Kidney (tissue), 22 donors: ENCODE measurements at places on chromosomes 6 and 20. TPM values are rescaled to one million over a fixed set of nuclear protein-coding genes. Genes with fewer than 3 reads are reported as not detected.

Gene ATP5F1E
- 67.7 TPM for total RNA-seq

Gene CALHM6
- total RNA-seq, result 8.2 TPM

DNA sequence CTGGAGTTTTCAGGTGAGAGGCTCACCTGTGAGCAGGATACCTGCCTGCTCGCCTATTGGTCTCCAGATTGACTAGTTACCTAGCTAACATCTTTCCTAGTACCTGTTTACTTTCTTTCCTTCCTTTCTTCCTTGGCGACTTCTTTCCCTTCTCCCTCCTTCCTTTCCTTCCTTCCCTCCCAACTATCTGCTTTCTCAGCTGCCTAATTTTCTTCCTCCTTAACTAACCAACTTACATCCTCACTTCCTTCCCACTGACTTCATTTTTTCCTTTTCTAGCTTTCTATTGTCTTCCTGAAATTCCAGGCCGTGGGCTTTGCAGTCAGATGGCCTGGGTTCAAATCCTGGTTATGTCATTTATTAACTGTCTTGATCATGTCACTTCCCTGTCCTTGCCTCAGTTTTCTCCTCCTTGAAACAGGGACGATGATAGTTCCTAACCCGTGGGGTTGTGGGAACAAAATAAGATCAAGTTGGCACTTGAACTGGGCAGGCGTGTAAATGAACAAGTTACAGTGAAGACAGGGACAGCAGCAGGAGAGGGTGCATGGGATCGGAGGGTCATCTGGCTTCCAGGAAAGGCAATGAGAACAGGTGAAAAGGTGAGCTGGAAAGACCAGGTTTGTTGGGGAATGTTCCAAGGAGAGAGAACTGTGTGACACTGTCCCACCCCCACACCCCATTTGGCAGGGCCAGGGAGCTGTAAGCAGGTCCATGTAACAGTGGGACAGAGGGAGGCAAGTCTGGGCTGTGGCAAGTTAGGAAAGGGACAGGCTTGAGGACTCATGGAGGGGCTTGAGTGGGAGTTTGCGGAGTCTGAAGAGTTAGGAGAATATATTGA, 540 bp downstream of the SGK2 start:
- H3K4me1 ChIP-seq, result peaks cover 12% of the 10 kb centered on the region
- DNase-seq, result no peak
- peak overlapping the region; percentile 84 for H3K27ac ChIP-seq

DNA sequence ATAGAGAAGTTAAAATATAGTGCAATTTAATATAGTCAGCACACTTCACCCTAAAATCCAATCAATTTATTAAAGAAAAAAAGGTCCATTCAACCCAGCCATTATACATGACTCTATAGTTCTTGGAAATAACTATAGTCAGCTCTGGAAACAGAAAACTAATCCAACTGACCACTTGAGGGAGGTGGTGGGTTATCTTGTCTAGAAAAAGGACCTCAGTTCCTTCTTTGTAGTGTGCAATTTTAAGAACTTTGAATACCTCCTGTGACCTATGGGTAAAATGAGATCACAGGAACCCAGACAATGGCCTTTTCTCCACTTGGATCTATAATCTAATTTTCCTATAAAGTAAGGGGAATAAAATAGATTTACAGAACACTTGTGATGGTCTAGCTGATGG, 163.6 kb upstream of the CENPW start:
- no peak for DNase-seq
- no peaks in the 10 kb centered on the region for H3K36me3 ChIP-seq
- no peak overlapping the region for H3K4me3 ChIP-seq
- H3K4me1 ChIP-seq, result no peaks in the 10 kb centered on the region
- H3K27me3 ChIP-seq, result no peaks in the 10 kb centered on the region

DNA sequence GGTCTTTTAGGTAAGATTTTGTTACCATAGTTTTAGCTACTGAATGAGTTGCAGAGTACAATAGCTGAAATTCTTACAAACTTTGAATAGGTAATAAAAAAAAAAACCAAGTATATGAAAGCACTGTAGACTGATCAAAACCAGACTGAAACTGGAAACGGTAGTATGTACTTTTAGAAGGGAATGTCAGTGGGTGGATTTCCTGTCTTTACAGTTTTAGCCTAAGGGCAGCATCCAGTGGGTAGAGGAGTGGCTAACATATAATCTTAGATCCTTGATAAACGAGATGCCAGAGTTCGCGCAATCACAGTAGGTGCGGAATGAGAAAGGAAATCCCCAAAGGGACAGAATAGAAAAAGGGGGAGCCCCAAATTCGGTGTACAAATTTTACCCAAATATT, 385.9 kb upstream of the RUNX2 start:
- no peaks in the 10 kb centered on the region for H3K4me1 ChIP-seq
- no peak overlapping the region for H3K4me3 ChIP-seq
- no peaks in the 10 kb centered on the region for H3K27me3 ChIP-seq

DNA sequence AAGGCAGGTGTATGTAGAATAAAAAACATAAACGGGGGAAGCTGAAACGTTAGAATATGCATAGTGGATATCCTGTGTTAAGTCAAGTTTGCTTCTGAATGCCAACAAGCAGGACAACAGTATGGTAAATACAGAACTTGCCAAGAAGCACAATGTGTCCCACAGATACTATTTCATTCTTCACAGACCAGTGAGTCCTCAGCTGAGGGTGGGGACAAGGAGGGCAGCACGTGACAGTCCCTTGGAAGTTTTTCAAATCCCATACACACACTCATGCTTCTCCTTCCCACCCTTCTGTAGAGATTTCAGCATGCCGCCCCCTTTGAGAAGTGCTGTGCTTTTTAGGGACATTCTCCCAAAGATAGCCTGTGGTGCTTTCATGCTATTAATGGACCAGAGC, 268.5 kb upstream of the ECI2 start:
- peak; percentile 37 for DNase-seq
- no peak overlapping the region for H3K4me3 ChIP-seq
- no peaks in the 10 kb centered on the region for H3K27me3 ChIP-seq
- peaks cover 5% of the 10 kb centered on the region for H3K4me1 ChIP-seq
- no peak overlapping the region for H3K27ac ChIP-seq

GRCh38 chr20:37680420-37680819, 13.4 kb upstream of the CTNNBL1 start:
- DNase-seq, result no peak
- no peaks in the 10 kb centered on the region for H3K36me3 ChIP-seq
- no peaks in the 10 kb centered on the region for H3K4me1 ChIP-seq
- no peak overlapping the region for H3K27ac ChIP-seq
- H3K4me3 ChIP-seq, result no peak overlapping the region

DNA sequence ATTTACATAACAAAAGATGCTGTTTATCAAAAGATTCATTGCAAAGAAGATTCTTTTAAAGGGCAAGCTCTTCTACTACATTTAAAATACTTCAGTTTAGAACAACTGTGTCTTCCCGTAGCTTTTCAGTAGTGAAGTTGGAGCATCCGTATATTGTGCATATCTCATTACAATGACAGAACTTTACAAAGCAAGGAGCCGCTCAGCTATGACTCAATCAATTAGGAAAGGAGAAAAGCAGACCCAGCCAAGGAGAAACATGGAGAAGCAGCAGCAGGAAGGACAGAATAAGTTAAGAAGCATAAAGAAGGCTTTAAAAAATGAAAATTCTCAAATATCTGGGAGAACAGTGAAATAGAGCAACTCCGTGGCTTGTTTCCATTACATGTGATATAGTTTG, 132.6 kb upstream of the SMLR1 start:
- no peak for DNase-seq
- no peak overlapping the region for H3K27ac ChIP-seq
- H3K4me3 ChIP-seq, result no peak overlapping the region
- H3K27me3 ChIP-seq, result no peaks in the 10 kb centered on the region
- no peaks in the 10 kb centered on the region for H3K4me1 ChIP-seq

- no peaks in the 10 kb centered on the region for H3K27me3 ChIP-seq
- DNase-seq, result no peak
- H3K4me3 ChIP-seq, result no peak overlapping the region
- no peaks in the 10 kb centered on the region for H3K36me3 ChIP-seq
Observed at GRCh38 chr6:140744659-140745320, 1370.3 kb upstream of the CITED2 start.

DNA sequence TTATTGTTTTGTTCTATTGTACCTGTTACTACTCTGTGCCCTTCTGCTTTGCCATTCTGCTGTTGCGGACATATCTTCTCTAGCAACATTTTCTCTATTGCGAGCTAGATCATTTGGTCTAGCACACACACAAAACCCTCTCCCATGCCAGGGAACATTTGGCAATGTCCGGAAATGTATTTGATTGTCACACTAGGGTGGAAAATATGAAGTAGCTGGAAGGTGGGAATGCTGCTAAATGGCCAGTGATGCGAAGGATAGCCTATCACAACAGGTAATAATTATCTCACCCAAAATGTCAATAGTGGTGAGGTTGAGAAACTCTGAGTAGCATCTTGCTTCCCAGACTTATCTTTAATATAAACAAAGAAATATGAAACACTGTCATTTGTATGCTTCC, 331.9 kb downstream of the HTR1B start:
- H3K27ac ChIP-seq, result no peak overlapping the region
- H3K4me1 ChIP-seq, result no peaks in the 10 kb centered on the region

- H3K27me3 ChIP-seq, result no peaks in the 10 kb centered on the region
- H3K4me3 ChIP-seq, result no peak overlapping the region
- peak overlapping the region; percentile 33 for H3K27ac ChIP-seq
- H3K4me1 ChIP-seq, result peaks cover 18% of the 10 kb centered on the region
- no peak for DNase-seq
- H3K36me3 ChIP-seq, result no peaks in the 10 kb centered on the region
Observed at GRCh38 chr6:43097098-43097489, 21.0 kb downstream of the PTK7 start.

Gene SEL1L2
- not detected for total RNA-seq

DNA sequence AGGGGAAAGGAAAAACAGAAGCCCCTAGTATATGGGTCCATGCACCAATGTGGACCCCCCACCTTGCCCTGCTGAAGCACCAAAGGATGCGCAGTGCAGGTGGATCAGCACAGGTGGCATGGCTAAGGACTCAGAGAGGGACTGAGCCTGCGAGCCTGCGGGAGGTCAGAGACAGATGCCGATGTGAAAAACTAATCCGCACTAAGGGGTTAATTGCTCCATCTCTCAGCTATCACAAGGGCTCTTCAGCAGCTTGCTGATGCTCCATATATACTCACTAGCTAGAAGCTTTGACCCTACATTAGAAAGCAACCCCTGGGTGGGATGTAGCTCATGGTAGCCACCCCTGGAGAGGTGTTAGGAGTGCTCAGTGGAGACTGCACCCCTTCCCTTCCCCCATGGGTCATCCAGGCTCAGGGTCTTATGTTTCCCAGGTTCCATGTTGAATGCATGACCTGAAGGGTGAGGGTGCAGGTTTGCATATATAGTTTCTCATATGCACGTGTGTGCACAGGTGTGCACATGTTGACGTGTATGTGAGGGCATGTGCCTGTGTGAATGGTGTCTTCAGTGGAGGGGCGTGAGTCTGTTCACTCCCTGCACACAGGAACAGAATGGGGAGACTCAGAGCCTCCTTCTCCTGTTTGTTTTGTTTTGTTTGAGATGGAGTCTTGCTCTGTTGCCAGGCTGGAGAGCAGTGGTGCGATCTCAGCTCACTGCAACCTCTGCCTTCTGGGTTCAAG, 13.4 kb upstream of the IP6K3 start:
- no peak for DNase-seq
- H3K27ac ChIP-seq, result no peak overlapping the region
- no peaks in the 10 kb centered on the region for H3K36me3 ChIP-seq

DNA sequence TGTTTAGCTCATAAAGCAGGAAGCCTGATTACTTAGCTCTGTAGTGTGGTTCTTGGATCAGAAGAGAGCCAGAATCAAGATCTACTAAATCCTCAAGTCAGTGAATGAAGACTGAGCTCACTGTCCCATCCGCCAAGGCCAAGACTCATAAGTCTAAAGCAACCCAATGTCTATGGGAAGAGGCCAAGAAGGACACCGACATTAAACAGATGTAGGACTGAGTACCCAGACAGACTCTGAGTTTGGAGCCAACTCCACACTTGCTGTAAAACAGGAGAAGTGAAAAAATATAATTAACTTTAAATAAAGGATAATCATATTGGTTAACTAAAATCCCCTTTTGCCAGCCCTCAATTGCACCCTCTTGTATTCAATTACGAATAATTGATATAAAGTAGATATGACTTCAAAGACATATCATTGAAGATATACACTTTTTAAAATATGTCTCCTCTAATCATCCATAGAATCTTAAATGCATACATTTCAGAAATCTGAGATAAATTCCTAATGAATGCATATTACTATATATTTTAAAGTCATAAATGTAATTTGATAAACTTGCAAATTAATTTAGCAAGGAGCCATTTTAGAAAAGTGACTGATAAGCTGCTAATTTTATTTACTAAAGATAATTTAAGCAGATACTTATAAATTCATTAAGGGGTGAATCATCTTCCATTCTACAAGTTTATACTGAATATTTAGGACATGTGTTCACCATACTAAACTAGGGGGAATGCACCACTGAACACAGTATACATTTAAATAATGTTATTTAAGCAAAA, 617.0 kb upstream of the ARID1B start:
- H3K27ac ChIP-seq, result no peak overlapping the region
- no peaks in the 10 kb centered on the region for H3K27me3 ChIP-seq
- H3K4me3 ChIP-seq, result no peak overlapping the region
- no peaks in the 10 kb centered on the region for H3K36me3 ChIP-seq
- no peaks in the 10 kb centered on the region for H3K4me1 ChIP-seq
- no peak for DNase-seq

DNA sequence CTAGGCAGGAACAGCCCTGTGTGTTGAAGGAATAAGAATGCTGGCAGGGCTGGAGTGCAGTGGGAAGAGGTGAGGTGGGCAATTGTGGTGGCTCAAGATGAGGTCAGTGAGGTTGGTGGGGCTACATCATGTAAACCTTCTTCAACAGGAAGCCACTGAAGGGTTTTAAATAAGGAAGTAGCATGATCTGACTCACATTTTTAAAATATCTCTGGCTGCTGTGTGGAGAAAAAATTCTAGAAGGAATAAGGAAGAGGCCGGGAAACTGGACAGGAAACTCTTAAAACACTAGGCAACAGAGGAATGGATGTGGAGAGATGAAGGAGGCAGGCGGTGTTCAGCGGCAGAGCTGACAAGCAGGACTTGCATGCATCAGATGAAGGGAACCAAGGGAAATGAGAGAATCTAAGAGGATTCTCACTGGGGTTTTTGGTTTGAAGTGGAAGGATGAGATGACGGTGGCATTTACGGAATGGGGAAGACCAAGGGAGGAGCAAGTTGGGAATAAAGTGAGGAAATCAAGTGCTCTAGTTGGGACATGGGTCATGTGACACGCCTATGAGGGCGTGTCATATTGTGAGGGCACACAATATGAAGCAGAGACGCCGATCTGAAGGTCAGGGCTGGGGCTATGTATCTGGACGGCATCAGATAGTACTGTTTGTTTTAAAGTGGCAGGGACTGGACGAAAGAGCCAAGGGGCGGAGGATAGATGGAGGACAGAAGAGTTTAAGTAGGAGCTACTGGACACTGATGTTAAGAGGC, 18.2 kb downstream of the TMEM242 start:
- H3K36me3 ChIP-seq, result no peaks in the 10 kb centered on the region
- no peaks in the 10 kb centered on the region for H3K27me3 ChIP-seq
- H3K4me1 ChIP-seq, result peaks cover 12% of the 10 kb centered on the region
- peak overlapping the region; percentile 57 for H3K27ac ChIP-seq
- DNase-seq, result no peak

Gene CLVS2
- total RNA-seq, result not detected

Gene LY6G6D
- total RNA-seq, result not detected

Gene VSTM2L
- 4.1 TPM for total RNA-seq

- H3K4me3 ChIP-seq, result no peak overlapping the region
- no peaks in the 10 kb centered on the region for H3K36me3 ChIP-seq
- DNase-seq, result no peak
- H3K4me1 ChIP-seq, result no peaks in the 10 kb centered on the region
- no peak overlapping the region for H3K27ac ChIP-seq
Observed at GRCh38 chr6:47132724-47133123, 90.6 kb upstream of the ADGRF1 start.

GRCh38 chr6:12134991-12135390, 122.9 kb downstream of the HIVEP1 start:
- peaks cover 5% of the 10 kb centered on the region for H3K36me3 ChIP-seq
- H3K4me1 ChIP-seq, result no peaks in the 10 kb centered on the region
- H3K27ac ChIP-seq, result no peak overlapping the region
